HL-60 (cell line): ENCODE measurements at places on chromosomes 1 and 21.

DNA sequence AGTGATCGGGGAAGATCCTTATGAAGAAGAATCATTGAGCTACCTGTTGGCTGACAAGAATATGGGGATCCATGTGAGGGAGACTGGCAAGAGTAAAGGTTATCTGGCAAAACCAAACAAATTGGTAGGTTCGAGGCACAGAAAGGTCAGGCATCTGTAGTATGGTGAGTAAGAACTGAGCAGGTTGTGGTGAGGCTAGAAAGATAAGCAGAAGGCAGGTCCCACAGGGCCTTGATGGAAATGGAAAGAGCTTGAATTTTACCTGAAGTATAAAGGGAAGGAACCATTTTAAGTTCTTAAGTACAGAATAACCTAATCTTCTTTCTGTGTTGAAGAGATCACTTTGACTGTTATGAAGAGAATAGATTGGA is 11.1 kb downstream of the PTPRC start:
- DNase-seq, result no peak

GRCh38 chr1:164495905-164496304 is 63.1 kb upstream of the PBX1 start:
- DNase-seq, result no peak

DNA sequence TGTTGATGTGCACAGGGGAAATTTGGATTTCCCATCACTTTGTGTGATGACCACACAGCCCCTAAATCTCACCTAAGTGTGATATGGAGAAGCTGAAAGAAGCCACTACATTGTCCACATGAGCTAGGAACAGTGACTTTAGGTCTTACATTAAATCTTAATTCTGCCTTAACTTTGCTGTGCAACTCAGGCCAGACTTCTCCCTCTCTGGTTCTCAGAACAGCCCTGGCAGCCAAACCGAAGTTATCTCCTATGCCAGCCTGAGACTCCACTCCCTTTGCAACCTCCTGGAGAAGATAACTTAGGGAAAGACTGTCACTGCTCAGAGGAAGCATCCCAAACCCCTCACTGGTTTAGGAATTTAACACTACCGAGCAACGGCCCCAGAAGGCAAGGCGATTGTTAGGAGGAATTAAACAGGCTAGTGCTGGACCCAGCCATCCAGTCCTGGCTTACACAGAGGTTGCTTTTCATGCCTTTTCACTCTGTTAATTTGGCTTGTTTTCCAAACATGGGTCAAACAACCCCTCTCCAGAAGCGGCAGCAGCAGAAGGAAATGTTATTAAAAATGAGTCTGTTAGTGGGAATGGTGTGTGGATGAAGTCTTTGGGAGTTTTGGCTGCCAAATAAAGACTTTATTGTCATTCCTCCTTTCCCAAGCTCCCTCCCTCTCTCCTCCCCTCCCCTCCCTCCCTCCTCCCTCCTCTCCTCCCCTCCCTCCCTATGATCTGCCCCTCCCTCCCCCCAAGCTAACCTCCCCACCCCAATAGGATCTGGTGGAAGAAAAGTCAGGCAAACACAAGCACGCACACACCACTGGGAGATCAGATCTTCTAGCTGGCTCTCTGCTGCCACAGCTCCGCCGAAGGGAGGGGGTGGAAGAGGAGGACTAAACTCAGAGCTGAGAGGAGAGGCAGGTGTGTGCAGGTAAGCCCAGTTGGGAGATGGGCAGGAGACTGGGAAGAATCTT is at the start of gene PRELP:
Gene PRELP, plus strand, starts transcription at position 795 of the 970 bp plus-strand sequence. CDS start 7,379 bp downstream, outside the sequence.
- no peak for DNase-seq

- DNase-seq, result no peak
Measured at GRCh38 chr1:32741059-32741412, 38.5 kb upstream of the SYNC start.

GRCh38 chr1:188237573-188238348 is 1409.0 kb downstream of the PLA2G4A start:
- DNase-seq, result no peak

GRCh38 chr21:46555678-46556077 is 49.2 kb downstream of the S100B start:
- DNase-seq, result no peak

GRCh38 chr1:210527091-210527490 is 198.4 kb downstream of the HHAT start:
- no peak for DNase-seq

DNA sequence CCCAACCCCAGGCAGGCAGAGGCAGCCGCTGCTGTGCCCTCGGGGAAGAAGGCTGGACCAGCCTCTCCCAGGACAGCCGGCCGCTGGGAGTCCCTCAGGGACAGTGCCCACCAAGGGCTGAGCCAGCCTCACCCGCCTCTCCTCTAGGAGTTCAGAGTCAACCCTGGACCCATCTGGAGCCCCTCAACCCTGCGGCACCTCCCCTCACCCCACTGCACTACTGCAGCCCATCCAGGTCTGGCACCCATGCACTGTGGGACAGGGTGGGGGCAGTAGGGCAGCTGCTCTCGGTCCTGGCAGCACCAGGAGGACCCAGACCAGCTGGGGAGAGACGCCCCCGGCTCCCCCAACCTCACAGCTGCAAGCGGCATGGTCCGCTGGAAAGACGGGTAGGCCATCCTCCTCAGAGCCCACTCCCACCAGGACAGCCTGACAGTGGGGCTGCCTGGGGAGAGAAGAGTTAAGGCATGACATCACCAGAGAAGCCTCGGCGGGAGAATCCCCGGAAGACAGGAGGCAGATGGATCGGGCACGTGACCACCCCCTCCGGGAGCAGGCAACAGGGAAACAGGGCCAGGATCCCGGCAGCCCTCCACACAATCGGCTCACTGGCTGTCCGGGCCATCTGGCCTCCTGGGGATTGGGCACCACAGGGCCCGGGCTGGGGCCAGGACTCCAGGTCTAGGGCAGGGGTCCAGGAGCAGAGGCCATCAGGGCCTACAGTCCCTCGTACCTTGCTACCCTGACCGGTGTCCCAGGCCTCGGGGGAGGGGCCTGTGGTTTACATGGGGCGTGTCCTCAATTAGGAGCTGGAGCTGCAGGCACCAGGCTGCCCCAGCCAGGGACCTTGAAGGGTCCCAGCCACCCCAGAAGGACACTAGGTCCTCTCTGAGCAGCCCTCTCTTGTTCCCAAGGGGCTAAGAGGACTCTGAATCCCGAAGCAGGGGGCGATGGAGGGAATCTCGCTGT is 3.1 kb downstream of the ACAP3 start:
- DNase-seq, result no peak

GRCh38 chr1:84853741-84854721 is 39.0 kb downstream of the LPAR3 start:
- DNase-seq, result no peak

GRCh38 chr1:231678011-231678432 is 51.4 kb downstream of the DISC1 start:
- no peak for DNase-seq

GRCh38 chr1:48930011-48930410 is 153.3 kb upstream of the BEND5 start:
- DNase-seq, result no peak

DNA sequence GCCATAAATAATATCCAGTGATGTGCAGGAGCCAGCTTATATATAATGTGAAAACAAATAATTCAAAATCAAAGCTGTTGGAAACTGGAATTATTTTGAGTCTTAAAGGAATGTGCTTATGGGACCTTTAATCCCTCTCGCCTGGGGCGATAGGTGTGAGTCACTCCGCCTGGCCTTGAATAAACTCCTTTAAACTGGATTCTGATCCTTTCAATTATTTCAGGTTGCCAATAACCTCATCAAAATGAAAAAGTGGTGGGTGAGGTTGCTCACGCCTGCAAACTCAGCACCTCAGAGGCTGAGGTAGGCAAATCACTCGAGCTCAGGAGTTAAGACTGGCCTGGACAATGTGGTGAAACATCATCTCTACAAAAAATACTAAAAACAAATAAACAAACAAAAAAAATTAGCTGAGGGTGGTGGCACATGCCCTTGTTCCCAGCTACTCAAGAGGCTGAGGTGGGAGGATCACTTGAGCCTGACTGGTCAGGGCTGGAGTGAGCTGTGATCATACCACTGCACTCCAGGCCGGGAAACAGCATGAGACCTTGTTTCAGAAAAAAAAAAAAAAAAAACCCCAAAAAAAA is 11.4 kb upstream of the SLC2A5 start:
- DNase-seq, result no peak

GRCh38 chr1:59692591-59692990 is 122.2 kb upstream of the HOOK1 start:
- DNase-seq, result peak; percentile 69

DNA sequence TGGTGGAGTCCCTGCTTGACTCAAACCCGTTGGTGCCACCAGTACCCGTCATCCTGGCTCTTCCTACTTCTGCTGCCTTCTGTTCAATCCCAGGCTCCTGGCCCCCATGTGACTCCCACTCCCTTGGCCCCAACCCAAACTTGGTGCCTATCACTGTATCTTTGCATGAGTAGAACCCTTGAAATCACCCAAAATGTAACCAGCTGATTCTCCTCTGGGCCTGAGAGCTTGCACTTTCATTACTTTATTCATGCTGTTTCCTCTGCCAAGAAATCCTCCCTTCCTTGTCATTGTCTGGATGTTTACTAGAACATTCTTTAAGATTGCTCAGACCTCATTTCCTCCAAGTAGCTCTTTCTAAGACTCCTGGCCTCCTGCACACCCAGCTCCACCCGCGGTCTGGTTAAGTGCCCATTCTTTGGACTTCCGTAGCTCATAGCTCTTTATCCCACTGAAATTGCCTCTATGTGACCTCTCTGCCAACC is 15.7 kb downstream of the PTAFR start:
- DNase-seq, result no peak

- DNase-seq, result no peak
Measured at GRCh38 chr1:32398401-32398800, 4.2 kb upstream of the BSDC1 start.

DNA sequence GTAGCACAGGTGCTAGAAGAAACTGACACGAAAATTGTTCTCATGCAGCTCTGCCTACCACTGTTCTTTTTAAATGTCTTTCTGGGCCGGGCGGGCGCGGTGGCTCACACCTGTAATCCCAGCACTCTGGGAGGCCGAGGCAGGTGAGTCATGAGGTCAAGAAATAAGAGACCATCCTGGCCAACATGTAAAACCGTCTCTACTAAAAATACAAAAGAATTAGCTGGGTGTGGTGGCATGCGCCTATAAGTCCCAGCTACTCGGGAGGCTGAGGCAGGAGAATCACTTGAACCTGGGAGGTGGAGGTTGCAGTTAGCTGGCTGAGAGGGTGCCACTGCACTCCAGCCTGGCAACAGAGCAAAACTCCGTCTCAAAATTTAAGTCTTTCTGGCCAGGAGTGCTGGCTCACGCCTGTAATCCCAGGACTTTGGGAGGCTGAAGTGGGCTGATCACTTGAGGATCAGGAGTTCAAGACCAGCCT is 947 bp upstream of the RIT1 start:
- DNase-seq, result no peak

DNA sequence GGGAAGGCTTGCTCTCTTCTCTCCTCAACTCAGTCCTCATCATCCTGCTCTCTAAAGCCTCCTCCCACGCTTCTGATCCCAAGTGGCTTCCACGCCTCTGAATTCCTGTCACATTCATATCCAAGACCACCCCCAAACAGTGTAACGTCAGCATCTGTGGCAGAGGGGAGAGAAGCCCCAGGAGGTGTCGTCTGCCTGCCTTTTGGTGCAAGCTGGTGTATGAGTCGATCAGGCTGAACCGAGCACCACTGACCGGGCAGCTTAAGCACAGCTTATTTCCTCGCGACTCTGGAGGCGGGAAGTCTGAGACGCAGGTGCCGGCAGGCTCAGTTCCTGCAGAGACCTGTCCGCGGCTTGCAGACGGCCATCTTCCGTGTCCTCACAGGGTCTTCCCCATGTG is 123.8 kb upstream of the RAB4A start:
- DNase-seq, result no peak

GRCh38 chr1:154400381-154400801 is 4.8 kb upstream of the IL6R start:
- peak; percentile 67 for DNase-seq

DNA sequence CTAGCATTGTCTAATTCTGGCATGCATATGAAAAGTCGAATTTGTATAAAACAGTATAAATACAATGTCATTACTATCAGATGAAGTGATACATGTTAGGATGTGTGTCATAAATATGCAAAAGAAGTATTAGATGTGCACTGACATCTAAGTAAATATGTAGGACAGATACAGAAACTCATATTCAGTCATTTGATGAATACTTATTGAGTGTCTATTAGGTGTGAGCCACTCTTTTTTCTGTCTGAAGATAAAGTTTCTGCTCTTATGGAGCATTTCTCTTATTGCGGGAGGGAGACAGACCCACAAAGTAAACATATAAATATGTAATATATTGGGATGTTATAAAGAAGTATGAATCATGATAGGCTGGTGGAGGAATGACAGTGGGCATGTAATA is 426.6 kb upstream of the B3GALT2 start:
- DNase-seq, result no peak
